Mucosa of gallbladder (tissue), 1 donor: ENCODE measurements at places on chromosomes 4 and X. TPM values are rescaled to one million over a fixed set of nuclear protein-coding genes. Genes with fewer than 3 reads are reported as not detected.

DNA sequence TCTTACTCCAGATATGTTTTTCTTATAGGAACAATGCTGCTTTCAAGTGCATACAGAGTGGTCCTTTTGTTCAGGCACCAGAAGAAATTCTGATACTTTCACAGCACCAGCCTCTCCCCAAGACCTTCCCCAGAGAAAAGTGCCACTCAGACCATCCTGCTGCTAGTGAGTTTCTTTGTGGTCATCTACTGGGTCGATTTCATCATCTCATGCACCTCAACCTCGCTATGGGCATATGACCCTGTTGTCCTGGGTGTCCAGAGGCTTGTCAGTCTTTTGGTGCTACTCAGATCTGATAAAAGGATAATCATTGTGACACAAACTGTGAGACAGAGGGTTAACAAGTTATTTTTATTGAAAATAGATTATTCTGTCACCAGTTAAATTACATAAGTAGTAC lies 39.5 kb downstream of the WDR13 start:
- DNase-seq = no peak

The ADH1A gene
- 5.4 TPM for total RNA-seq

DNA sequence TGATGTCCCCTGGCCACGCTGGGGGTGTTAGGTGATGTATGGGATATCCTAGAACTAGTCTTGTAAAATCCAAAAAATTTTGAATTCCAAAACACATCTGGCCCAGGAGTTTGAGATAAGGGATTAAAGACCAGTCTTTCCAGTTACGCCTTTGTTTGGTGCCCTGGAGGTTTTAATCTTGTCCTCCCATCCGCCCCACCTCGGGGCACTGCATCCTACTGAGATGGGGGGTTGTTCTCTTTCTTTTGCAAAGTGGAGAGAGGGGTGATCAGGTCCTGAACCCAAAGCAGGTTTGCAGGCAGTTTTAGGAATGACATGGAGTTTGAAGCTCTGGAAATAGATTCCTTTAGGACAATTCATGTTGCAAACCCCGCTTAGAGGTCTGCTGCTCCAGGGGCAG lies 1.8 kb downstream of the SUV39H1 start:
- no peak for DNase-seq

DNA sequence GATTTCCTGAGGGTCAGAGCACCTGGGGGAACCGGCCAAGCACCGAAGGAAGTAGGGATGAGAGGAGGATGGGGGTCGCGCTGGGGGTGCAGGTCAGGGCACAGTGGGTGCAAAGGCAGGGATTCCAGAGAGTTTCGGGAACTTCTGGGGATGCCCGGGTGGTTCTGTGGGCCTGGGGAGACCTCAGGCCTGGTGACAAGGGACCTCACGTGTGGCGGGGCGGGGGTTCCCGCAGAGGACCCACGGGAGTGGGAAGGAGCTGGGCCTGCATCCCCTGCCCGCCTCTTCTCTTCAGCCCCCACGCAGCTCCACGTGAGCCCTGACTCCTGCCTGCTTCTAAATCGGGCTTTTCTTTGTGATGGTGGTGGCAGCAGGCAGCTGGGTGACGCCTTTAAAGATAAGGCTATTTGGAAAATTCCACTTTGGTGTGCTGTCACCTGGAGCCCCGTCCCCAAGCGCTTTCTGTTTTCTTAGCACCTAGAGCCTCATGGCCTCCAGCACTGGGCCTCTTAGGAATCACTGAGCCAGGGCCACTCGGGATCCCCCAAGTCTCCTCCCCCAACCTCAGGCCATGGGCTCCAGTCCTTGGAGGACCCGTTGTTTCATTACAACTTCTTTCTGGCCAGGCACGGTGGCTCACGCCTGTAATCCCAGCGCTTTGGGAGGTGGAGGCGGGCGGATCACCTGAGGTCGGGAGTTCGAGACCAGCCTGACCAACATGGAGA lies 7.1 kb upstream of the TBC1D14 start:
- no peak for DNase-seq

DNA sequence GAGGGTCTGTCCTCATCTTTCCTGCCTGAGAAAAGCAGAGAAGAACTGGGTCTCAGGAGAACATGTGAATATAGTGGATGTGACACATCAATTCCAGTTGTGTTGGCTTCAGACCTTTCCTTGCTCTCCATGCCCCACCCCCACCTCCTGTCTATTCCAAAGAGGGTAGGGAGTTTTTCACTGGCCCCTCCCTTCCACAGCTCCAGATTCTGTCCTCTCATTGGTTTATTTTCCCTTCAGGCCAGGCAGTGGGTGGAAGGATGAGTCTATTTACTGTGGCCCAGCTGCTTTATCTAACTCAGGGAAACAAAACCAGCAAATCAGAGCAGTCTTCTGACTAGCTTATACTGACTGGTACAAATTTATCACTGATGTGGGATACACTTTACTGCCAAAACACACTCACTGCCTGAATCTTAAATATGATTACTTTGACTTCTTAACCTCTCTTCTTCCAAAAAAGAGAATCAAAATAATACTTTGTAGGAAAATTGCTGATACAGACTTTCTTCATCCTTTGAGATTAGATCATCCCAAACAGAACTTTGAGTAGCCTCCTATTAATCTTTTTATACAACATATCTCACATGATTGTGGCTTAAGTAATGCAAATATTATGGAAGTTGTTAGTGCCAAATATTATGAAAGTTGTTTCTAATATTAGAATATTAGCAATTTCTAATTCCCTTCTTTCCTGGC lies 221.2 kb downstream of the MID1 start:
- no peak for DNase-seq

DNA sequence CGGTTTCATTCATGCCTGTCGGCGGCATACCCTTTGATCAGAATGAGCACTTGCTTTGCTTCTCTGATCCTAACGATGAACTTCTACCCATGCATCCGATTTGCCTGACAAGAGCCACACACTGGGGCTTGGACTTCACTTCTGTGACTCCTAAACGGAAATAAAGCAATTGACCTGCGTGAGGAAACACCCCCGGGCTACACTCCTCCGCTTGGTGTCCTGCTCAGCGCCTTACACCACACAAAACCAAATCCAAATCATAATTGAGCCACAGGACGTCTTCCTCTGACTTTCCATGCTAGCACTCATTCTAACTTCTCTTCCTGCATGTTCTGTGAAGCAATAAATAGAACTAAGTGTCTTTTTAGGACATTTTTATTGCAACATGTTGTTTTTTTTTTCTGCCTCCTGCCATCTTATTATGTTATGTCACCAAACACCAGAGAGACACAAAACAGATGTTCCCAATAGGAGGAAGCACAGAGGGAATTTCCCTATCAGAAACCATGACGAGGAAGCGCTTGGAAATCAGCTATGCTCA lies 110.8 kb upstream of the FAM9B start:
- no peak for DNase-seq

The WDR17 gene
- 9.4 TPM for total RNA-seq

- DNase-seq = no peak
Observed at GRCh38 chr4:38837334-38837733, 19.3 kb downstream of the TLR6 start.

- DNase-seq = no peak
Observed at GRCh38 chr4:146389561-146389960, 132.2 kb downstream of the SLC10A7 start.

The DNAJB14 gene
- total RNA-seq = 50.8 TPM

The IL13RA1 gene
- 42.2 TPM for total RNA-seq

DNA sequence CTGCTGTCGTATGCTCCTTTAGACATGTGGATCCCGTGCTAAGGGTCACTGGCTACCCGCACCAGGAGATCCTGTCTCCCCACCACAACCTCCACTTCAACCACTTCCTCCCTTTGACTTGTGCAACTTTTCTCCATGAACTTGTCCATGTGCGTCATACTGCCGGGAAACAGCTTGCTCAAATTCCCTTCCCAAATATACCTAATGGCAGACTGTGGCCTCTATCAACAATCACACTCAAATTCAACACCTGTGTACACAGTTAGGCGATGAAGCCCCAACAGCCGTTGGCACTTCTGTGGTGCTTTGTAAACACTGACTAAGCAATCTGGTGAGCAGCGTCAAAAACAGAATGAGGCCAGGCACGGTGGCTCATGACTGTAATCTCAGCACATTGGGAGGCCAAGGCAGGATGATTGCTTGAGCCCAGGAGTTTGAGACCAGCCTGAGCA lies 49.5 kb downstream of the CD99L2 start:
- no peak for DNase-seq

DNA sequence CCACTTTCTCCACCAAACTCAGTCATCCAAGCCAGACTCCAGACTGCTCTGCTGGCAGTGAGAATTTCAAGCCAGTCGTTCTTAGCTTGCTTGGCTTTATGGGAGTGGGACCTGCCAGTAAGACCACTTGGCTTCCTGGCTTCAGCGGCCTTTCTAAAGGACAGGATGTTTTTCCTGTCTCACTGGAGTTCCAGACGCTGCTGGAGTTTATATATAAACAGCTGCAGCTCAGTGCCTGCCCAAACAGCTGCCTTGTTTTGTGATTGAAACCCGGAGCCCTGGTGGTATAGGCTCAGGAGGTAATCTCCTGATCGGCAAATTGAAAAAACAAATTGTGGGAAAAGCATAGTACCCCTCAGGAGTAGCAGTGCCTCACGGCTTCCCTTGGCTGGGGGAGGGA lies 1165.8 kb upstream of the ADGRL3 start:
- DNase-seq = no peak

DNA sequence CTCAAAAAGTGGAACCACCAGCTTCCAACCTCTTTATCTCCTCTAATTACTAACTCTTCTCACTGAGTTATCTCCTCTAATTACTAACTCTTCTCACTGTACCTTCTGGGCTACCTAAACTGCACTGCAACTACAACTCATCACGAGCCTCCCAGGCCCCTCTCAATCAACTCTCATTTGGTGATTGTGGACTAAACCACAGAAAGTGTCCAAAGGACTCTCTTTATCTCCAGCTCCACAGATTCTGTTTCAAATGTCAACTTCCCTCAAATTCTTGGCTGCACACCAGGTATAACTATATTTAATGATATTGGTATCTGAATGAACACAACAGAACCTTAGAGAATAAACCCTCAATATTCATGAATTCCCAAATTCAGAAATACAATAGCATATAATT lies 182.9 kb downstream of the MAML3 start:
- no peak for DNase-seq

DNA sequence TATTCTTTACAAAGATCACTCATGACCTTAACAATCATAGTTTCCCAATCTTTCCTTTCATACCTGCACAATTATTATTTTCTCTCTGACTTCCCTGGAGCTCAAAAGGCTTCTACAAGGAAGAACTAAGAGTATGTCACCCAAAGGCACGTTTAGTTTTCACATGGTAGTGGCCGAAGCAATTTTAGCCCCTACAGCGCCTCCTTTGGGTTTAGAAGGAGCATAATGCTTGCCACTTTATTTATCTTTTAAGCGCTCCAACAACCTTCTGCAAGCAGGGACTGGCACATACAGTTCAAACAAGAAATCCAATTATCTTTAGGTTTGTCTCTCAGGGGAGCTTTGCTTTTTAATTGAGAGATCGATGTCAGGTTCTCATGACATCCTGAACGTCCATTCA lies 42.0 kb upstream of the IGSF1 start:
- DNase-seq = no peak

DNA sequence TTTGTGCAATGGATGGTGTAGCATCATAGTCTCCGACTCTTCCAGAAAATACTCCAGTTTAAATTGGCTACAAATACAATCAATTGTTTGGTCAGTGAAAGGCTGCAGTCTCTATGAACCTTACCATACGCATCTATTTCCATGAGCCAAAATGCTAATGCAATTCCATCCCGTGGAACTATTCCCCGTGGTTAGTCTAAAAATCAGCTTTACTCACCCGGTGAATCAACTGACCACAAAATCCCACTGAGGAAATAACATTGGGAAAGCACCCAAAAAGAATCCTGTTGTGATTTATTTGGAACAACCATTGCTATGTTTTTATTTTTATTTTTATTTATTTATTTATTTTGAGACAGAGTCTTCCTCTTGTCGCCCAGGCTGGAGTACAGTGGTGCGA lies 87.1 kb downstream of the DHX15 start:
- no peak for DNase-seq

- DNase-seq = no peak
Observed at GRCh38 chr4:71120831-71121524, 127.5 kb downstream of the DCK start.

GRCh38 chr4:107468812-107469211 lies 251.2 kb downstream of the PAPSS1 start:
- no peak for DNase-seq

DNA sequence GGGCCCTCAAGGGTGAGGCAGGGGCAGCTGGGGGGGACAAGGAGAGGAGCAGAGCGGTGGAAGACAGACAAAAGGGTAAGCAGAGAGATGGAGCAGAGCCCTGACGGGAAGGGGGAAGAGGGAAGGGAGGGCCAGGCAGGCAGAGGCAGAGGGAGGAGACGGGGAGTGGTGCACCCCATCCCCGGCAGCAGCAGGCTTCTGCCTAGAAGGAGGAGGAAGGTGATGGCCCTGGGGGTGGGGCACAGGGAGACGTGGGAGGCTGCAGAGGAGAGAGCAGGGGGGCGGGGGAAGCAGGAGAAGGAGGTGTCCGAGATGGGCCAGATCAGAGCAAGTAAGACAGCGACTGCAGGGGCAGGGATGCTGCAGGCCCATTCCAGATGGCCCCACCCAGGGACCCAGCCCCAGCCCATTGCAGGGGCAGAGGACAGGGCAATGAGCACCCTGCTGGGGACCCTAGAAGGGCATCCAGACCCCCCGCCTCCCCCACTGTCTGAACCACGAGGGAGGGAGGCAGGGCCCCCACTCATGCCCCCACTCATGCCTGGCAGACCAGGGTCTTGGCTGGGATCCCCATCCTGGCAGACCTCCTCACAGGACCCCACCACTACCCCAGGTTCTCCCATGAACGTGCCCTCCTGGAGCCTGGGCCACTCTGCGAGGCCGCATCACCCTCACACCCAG lies 2.7 kb downstream of the L1CAM start:
- DNase-seq = no peak

DNA sequence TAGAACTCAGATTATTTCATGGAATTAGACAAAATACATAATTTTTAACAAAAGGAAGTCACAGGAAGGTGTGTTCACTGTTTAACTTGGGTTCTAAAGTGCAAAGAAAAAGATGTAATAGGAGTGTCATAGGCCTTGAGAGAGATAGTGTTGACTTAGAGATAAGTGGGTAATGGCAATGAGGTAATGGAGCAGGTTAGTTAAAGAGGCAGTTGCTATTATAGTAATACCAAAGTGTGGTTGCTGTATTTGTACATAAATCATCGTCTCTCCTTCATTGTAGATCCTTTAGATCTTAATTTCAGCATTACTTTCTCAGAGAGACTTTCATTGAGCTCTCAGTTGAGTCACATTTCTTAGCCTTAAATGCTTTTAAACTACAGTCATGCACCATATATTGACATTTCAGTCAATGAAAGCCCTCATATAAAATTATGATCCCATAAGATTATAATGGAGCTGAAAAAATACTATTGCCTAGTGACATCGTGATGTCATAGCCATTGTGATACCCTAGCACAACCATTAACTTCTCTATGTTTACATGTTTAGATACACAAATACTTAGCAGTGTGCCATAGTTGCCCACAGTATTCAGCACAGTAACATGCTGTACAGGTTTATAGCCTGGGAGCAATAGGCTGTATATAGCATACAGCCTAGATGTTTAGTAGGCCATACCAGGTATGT lies 245.4 kb downstream of the ADGRL3 start:
- no peak for DNase-seq
